ENCODE measurements at places on chromosomes 7 and 10.

DNA sequence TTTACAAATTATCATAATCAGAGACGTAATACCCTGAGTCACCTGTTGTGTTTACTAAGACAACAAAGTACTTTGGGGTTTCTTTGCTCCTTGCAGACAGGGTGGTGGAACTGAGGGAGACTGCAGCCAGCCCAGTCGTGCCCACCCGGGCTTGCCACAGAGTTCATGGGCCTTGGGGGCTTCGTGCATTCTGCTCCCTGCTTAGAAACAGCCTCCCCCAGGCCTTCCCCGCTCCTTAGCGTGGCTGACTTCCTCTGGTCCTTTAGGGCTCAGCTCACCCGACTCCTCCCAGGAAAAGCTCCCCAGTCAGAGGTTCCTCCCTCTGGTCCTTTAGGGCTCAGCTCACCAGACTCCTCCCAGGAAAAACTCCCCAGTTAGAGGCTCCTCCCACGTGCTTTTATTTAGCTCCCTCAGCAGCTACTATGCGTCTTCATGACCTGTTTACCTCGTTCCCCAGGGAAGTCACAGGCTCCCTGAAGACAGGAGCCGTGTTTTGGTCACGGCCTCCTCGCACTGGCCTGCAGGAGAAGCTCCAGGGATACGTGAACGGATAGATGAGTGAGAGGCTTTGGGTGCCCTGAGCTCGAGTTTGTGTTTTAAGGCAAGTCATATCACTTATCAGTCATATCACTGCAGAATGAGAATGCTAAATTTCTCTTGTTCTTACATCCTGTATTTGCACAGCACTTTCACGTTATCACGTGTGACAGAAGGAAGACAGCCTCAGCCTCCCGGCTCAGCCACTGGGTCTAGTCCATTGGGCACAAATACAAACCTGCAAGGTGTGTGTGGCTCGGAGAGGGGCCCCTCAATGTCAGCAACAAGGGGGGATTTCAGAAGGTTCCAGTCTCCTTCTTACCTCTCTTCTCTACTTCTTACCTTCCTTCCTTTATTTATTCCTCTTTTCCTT is 52.7 kb upstream of the VIPR2 start:
- no peak for DNase-seq

DNA sequence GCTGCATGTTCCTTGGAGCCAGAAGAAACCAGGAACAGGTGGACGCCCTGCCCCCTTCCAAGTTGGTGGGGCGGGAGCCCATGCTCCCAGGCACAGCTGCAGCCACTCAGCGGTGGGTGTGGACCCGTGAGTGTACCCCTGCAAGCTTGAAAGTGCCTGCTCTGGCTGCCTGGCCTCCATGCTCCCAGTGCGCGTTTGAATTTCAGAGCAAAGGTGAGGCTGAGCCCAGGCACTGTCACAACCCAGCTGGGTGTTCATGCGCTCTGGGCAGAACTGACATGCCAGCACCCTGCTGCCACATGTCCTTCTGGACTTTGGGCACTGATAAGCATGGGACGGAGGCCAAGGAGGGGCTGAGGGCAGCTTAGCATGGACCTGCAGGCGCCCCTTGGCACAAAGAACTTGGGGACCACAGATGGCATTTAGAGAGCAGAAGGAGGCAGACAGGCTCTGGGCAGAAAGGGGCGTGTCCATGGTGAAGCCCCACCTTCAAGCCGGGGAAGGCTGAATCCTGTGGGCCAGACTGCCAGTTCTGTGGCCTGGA is 402.0 kb upstream of the NRG3 start:
- DNase-seq = no peak

DNA sequence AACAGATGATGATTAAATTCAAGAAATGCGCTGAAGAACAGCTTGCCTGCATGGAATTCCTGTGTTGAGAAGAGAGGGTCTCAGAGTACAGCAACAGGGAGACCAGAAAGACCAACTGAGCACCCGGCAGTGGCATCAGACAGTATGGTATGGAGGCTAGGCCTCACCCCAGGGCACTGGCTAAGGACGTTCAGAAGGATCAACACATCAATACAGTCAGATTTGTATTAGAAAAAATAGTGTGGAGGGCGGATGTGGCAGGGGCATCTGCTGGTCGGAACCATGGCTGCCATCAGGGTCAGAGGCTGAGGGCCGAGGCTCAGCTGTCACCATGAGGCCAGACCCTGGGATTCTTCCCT is 142.1 kb downstream of the ADARB2 start:
- no peak for DNase-seq

GRCh38 chr10:129467359-129468064 is 471 bp downstream of the MGMT start:
- no peak for DNase-seq

DNA sequence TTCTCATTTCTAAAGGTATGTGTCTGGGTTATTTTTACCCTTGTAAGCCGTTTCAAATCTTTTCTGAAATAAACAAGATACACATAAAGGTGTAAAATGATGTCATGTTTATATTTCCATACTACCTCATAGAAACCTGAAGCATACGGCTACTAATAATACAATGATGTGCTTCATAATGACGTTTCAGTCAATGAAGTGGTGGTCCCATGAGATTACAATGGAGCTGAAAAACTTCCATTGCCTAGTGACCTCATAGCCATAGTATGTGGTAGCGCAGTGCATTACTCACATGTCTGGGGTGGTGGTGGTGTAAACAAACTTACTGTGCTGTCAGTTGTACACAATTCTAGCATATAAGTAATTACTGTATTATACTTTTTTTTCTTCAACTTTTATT is 24.9 kb downstream of the EPDR1 start:
- DNase-seq = no peak

Measured in NCI-H1092 treated with DMSO at 0.1 percent for 48 hours (cell line).